LNCaP clone FGC (cell line): ENCODE measurements at places on chromosomes 6 and 20.

GRCh38 chr6:110217266-110217665, 37.0 kb downstream of the CDC40 start:
- no peak for DNase-seq

DNA sequence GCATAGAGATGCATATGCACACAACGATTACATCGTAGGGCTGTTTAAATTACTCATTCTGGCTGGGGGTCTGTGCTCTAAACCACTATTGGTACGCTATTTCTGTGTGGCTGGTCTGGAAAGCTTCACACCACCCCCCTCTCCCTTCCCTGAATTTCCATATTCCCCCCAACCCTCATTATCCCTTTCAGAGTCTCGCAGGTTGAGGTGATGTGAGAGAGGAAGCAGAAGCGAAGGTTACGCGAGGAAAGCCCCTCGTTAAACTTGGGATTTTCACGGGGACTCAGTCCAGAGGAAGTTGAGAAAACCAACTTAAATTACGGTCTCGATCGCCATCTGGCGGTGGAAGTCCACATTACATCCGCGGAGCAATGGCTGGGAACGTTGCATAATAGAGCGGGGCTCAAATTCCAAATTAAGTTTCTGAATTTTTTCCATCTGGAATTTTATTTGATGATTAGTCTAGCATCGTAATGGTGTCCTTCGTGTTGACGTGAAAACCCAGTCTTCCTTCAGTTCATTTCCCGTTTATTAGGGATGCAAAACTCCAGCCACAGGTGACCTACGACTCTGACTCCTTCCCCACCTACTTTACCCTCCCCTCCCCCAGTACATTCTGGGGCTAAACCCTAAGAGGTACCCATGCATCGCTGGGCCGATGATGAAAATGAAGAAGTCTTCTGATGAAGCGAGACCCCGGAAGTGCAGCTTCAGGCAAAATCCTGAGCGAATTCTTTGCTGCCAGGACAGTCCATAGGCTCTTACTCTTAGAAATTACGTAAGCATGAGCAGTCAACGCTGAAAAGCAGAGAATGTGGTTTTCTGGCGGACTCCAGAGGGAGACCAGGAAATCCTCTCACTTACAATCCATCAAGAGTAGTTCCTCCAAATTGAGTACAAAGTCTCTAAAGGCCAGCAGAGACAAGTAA, 19.7 kb downstream of the HLA-DOB start:
- DNase-seq, result peak; percentile 19

- DNase-seq, result no peak
Measured at GRCh38 chr6:19836799-19837510, at the start of gene ID4. Gene ID4 (plus strand): TSS chr6:19837370. CDS start chr6:19837755, 385 bp downstream.

DNA sequence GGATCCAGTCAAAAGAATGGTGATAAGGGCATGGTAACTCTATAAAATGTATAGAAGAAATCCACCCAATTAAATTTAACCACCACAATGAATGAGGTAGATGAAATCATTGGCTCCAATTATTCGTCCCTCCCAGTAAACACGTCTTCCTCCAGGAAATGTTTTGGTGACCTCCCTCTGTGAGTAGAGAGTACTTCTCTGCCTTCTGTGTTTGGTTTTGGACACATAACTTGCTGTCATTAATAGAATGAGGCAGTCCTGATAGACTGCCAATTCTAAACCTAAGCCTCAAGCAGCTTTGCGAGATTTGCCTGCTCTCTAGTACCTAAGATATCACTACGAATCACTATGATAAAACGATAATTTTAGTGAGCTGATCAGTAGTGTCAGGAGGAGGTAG, 632.8 kb downstream of the HDGFL1 start:
- peak; percentile 11 for DNase-seq

GRCh38 chr6:14117158-14118090, at the start of gene CD83:
Gene CD83 (plus strand): TSS chr6:14117772. CDS start chr6:14117812, 40 bp downstream.
- DNase-seq, result no peak

- no peak for DNase-seq
Measured at GRCh38 chr20:12764851-12765250, 243.9 kb upstream of the SPTLC3 start.

DNA sequence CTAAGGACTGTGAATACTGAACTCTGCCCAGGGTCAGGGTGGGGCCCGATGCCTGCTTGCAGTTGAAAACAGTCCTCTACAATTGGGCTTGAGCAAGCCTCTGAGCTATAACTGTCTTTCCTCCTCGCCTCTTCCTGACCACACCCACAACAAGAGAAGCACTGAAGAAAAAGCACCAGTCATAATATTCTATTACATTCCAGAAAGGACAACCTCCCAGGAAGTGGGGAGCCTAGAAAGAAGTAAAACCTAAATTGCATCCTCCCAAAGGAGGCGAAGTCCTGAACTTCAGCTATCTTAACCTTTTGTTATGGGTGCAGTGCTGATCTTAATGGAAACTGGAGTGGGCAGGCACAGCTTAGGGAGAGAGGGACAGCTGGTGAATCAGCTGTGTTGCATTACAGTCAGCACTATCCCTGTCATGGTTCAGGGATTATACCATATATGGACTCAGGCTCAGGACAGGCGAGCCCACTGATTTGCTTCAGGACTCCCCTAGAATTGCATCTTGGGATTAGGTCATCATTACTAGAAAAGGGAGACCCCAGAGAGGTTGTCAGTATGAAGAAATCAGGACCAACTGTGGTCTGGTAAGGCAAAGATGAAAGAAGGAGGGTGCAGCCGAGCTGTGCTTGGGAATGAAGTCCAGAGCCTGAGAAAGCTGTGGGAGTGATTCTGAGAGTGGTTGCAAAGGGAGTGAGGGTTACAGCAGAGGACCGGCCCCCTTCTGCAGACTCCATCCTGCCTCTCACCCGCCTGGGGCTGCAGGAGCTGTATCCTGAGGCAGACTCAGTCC, 18.3 kb upstream of the TRAM2 start:
- no peak for DNase-seq

DNA sequence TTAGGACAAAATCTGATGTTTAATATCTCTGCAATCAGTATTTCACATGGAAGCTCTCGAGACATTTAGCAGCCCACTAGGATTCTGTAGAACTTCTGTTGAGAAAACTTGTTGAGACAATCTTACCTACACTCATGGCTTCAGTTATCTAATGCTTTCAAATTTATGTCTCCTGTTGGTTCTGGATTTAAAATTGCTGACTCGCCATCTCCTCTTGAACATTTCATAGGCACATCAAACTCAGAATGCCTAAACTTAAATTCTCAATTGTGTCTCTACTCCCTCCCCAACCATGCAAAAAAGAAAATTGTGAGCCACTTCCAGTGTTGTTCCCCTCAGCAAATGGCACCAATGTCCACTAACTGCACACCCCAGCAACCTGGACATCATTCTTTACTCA, 142.5 kb upstream of the AHI1 start:
- DNase-seq, result no peak

- DNase-seq, result no peak
Measured at GRCh38 chr6:75611702-75612375, 10.2 kb downstream of the SENP6 start.

DNA sequence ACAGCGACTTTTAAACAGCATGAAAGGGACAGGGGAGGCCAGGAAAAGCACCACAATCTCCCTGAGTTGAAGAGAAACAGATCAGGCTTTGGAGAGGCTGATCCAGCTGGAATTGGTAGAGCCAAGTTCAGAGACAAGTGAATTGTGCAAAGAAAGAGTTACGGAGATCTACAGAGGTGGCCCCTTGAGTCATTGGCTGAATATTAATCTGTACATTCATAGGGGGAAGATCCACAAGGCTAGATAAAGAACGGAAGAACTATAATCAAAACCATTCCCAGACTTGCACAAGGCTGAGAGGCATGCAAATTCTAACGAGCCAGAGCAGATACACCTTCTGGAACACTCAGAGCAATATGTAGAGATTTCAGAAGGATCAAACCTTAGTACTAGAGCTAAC, 14.2 kb upstream of the FOXQ1 start:
- DNase-seq, result no peak

- no peak for DNase-seq
Measured at GRCh38 chr20:33232486-33233072, 3.2 kb upstream of the BPIFA1 start.

DNA sequence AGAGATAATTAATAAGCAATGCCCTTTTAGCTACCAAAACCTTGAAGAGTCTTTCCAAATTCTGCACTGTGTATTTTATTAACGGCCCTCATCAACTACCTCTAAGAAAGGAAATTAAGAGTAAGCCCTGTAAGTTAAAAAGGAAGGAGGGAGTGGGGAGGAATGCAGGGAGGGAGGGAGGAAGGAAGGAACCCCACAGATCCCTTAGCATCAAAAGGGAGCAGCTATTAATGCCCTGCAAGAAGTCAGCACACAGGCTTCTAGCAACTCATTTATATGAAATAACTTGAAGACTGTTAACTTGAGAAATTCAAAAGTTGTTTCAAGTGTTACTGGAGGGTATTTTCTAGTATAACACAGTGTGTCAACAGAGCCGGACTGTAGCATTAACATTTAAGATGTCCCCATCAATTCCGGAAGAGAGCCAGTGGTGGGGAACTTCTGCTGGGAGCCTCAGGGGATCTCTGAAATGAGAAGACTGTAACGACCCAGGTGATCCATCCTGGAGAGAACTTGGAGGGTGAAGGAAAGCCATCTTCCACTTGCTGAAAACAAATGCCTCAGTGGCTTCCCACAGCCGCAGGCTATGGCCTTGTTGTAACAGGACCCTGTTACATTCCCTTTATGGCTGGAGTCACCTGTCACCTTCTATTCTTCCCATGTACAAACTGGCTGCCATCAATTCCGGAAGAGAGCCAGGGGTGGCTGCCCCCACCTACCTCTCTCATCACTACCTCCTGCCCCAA, 33.2 kb downstream of the SLC22A23 start:
- DNase-seq, result no peak

DNA sequence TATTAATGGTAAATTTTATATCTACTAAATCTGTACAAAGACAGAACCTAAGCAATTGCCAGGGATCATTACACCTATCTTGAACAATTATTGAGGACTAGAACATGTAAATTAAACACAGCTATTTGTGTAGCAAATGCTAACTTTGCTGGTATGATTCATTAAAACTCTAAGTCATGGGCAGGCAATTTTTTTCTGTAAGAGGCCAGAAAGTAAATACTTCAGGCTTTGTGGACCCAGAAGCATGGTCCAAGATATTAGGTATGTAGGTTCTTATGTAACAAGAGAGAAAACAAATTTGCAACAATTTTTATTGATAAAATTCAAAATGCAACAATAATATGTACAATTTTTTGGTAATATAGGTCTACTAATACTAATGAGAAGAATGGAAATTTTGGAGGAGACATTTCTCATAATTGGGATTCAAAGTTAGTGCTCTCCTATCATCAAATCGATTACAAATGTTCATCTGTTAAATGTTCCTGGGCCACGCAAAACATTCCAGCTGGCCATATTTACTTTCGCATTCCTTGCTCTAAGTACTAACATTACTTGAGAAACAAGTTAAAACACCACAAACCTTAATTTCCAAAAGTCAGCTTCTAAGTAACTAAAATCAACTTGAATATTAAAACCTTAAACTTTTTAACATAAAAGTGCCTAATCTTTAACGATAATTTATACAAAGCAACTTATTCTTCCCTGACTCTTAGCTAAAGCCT, 4.3 kb downstream of the TMEM30A start:
- no peak for DNase-seq

DNA sequence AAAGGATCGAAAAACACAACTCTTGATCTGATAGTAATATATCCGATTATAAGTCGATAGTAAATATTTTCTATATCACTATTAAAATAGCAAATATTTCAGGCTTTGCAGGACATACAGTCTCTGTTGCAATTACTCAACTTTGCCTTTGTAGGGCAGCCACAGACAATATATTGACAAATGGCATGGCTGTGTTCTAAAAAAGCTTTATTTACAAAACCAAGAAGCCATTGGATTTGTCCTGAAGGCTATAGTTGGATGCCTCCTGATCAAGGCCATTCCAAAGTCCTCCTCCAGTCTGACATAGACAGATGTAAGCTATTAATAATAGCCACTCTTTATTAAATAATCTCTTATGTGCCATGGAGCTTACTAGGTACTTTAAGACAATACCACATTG, 5.9 kb downstream of the OCSTAMP start:
- DNase-seq, result no peak

DNA sequence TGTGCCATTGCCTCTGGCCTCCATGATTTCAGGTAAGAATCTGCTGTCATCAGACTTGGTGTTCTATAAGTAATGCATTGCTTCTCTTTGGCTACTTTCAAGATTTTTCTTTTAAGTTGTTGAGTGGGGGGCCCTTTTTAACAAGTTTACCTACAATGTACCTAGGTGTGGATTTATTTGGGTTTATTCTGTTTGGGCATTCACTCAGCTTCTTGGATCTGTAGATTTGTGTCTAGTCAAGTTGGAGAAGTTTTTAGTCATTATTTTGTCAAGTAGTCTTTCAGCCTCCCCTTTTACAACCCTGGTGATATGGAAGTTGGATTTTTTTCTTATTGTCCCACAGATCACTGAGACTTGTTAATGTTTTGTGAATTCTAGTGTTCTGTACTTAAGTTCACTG, 14.1 kb downstream of the ENPP5 start:
- DNase-seq, result no peak

- peak; percentile 50 for DNase-seq
Measured at GRCh38 chr20:41003143-41003935, 25.3 kb upstream of the TOP1 start.

DNA sequence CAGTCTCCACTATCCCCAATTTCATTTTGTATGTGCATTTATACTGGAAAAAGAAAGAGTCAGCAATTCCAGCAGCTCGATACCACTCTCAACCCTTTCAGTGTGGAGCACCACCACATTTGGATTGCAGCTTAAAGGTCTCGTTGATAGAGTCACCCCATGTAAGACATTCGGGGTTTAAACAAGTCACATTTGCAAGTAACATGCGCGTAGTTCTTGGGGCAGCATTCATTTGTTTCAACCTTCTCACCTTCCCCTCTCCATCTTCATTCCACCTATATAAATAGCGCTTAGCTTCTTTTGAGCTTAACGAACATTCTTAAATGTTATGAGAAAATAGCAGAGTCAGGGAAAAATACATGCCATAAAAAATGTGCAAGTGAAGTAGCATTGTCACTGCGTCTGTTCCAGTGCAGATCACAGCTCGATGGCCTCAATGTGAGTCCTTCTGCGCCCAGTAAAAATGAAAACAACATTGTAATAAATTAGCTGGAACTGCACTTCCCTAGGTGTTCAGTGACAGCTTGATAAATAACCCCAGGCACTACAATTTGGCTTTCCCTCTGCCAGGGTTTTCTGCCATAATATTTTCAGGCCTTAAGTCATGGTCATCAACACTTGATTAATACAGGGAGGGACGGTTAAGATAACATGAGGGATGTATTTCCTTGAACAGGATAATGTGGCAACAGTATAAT, 737.8 kb upstream of the NRSN1 start:
- DNase-seq, result no peak
